GM06990 (cell line): ENCODE measurements at places on chromosomes 4 and X.

GRCh38 chr4:189206953-189207352 lies 733.7 kb upstream of the FRG1 start:
- DNase-seq, result no peak

- DNase-seq, result no peak
These were observed 53.4 kb downstream of the KDR start for GRCh38 chr4:55071951-55072350.

DNA sequence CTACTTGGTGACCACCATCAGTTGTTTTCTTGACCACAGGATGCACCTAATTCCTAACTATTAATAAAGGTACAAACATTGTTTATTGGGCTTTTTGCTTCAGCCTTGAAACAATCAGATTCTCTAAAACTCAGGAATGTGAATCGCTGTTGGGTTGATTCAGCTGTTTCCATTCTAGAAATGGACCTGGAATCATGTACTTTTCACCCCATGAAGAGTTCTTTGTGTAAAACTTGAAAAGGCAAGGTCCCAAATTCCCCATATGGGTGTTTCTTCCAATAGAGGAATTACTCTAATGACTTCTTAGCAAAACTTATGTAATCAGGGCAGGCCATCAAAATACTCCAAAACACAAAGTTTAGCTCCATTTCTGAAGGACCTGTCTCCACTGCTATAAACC lies 7.4 kb downstream of the AFAP1 start:
- no peak for DNase-seq

- DNase-seq, result no peak
These were observed 16.5 kb downstream of the SEPTIN11 start for GRCh38 chr4:76965866-76966579.

DNA sequence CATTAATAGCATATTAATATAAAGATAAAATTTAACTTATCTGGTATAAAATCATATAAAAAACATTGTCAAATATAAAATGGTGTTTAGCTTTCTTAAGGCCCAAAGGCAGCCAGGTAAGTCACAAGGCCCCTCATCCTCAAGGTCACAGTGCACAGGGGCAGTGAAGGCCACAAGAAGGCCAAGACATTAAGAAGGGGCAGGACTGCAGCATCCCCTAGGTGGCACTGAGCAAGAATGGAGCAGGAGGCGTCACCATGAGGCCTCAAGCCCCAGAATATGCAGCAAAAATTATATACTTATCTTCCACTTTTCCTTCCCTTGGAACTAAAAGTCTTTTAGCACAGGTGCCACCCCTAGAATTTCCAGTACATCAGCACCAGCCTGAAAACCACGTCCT lies 49.5 kb upstream of the MAGEA8 start:
- DNase-seq, result no peak

- DNase-seq, result no peak
These were observed 86.3 kb downstream of the PPP2R2C start for GRCh38 chr4:6386091-6386490.

DNA sequence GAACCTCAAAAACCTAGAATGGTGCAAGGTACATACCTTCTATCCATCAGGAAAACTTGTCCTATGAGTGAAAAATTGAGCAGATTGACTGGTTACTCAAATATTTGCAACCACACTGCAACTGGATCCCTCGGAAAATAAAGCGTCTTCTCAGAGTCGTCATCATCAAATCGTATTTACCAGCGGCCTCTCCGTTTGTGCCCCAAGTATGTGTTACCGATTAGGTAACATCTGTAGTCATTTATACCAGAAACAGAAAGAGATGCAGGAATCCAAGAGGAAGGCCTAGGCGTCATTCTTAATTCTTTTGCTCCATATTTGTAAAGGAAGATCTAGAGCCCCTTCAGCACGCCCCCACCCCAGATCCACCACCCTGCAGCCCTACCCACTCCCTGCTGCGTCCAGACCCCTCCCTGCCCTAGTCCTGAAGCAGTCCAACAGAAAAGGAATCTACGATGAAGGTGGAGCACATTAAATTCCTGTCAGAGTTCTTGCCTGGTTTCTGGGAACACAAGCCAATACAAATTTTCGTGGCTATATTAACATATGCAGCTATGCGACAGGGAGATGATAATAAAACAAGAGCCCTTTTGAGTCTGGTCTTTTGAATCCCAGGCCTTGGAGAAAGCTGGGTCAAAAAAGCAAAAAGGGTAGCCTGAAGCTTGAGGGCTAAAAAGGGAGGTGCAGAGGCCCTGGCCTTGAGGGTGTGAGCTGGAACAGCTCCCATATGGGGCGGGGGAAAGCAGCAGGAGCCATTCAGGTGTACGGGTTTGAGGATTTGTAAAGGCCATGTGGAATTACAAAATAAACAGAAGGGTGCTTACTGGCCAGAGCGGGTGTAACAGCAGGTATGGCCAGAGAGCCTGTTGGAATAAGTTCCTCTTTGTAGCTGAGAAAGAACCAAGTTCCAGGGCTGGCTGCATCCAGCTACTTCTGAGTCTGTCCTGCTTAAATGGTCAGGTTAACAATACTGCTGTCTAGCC lies 77.0 kb downstream of the ZNF827 start:
- DNase-seq, result no peak

DNA sequence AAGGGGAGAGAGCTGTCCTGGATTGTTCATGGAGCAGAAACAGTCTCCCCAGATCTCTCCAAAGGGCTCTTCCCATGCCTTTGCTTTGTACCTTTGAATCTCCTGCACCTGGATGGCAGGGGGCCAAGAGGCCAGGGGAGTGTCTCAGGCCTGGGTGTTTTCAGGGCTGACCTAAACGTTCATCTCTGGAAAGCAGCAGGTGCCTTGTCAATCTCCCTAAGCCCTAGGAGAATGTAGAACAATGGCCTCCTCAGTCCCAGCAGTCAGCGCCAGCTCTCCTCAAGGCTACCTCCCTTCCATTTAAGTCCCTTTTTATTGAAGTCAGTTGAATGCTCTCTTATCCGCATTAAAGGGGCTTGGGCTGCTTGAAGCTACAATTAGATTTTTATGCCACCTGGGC lies 31.2 kb upstream of the NSUN7 start:
- no peak for DNase-seq

DNA sequence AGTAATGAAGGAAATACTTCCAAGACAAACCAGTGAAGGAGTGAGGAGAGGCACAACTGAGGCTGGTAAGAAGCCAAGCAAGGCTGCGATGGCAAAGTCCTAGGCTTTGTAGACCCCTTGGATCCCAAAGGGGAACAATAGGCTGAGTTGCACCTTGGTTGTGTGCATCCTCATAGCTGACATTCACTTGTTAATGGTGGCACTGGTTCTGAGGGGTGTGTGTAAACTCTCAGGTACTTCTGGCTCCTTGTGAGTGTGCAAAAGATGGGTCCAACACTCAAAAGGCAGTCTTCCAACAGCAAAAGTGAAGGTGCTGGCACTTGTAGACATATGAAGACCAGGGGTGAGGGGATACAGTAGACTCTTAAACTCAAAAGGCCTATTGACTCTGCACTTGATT lies 60.5 kb downstream of the CCNG2 start:
- DNase-seq, result no peak

DNA sequence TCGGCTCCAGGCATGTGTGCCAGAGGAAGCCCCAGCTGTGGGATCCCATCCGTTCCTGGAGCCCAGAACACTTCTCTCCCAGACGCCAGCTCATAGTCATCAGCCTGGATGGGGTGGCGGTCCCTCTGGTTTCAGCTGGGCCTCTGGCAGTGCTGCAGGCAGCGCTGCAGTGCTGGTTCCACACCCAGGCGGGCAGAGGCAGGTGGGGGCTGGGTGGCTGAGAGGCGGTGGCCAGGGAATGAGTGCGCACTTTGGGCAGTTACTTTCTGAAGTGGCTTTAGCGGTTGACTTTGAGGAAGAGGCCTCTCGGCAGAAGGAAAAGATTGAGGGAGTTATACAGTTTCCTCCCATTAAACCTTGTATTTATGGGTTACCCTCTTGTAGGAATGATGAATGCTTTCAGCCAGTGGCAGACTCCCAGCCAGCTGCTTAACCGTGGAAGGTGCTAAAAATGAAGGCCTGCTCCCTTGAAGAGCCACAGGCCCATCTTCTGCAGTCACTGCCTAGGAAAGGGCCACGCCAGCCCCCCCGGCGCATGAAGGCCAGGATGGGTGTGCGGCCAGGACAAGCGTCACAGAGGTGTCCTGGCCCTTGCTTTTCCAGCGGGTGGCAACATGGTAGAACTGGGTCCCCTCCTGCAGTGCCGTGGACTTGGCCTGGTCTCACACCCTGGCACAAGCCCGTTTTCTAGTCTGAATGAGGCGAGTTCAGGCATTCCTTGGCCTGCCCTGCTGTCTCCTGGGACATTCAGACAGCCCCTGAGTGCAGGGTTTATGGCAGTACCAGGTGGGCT lies 9.9 kb downstream of the TADA2B start:
- no peak for DNase-seq

- DNase-seq, result no peak
These were observed 136.0 kb downstream of the UGT8 start for GRCh38 chr4:114734594-114734993.

GRCh38 chrX:66050140-66050569 lies 10.3 kb upstream of the VSIG4 start:
- DNase-seq, result no peak

- DNase-seq, result no peak
These were observed 152.7 kb downstream of the FSTL5 start for GRCh38 chr4:162011089-162011488.

DNA sequence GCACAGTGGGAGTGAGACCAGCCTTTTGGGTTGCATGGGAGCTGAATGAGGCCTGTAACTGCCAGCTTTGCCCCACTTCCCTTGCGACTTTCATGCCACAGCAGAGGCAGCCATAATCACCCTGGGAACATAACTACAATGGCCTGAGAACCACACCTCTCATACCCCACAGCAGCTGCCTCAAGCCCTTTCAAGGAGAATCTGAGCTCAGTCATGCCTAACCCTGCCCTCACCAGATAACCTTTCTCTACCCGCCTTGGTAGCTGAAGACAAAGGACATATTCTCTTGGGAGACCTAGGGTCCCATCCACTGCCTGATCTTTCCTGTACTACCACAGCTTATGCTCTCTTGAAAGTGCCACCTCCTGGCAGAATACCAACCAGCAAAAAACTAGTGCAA lies 599.9 kb upstream of the IGFBP7 start:
- no peak for DNase-seq

- no peak for DNase-seq
These were observed 49.2 kb downstream of the CRLF2 start for GRCh38 chrX:1163231-1163630.

- no peak for DNase-seq
These were observed 177.8 kb upstream of the ATP6AP2 start for GRCh38 chrX:40402831-40403533.
